ENCODE measurements at places on chromosomes 16 and 17. TPM values are rescaled to one million over a fixed set of nuclear protein-coding genes. Genes with fewer than 3 reads are reported as not detected.

The TSPAN10 gene
- 0.67 TPM for total RNA-seq

The PNMT gene
- not detected for total RNA-seq

The ZPBP2 gene
- not detected for total RNA-seq

The TRIM72 gene
- total RNA-seq = not detected

The CCL14 gene
- total RNA-seq = not detected
